ENCODE measurements at places on chromosomes 3 and 15.

- DNase-seq: peak; percentile 33
Measured at GRCh38 chr3:51977446-51978142, 2.7 kb downstream of the ABHD14A start.

DNA sequence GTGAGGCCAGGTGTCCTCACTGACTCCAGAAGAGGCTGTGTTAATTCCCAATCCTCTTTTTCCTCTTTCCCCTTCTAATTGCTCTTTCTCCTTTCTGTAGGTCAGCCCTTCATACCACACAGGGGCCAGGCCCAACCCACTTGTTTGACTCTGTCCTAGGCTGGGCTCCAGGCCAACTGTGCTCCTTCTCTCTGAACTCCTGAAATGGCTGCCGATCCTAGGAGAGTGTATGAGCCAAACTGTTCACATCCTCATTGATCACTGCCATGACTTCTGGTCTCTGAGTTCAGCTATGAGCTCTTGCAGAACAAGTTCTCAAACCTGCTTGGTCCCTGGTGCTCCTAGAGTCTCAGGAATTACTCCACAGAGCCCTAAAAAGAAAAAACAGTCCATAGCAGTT is 145.1 kb downstream of the VGLL4 start:
- DNase-seq: no peak

GRCh38 chr15:77541421-77542181 is 91.1 kb downstream of the LINGO1 start:
- DNase-seq: no peak

- no peak for DNase-seq
Measured at GRCh38 chr3:125062904-125063618, 7.3 kb upstream of the HEG1 start.

DNA sequence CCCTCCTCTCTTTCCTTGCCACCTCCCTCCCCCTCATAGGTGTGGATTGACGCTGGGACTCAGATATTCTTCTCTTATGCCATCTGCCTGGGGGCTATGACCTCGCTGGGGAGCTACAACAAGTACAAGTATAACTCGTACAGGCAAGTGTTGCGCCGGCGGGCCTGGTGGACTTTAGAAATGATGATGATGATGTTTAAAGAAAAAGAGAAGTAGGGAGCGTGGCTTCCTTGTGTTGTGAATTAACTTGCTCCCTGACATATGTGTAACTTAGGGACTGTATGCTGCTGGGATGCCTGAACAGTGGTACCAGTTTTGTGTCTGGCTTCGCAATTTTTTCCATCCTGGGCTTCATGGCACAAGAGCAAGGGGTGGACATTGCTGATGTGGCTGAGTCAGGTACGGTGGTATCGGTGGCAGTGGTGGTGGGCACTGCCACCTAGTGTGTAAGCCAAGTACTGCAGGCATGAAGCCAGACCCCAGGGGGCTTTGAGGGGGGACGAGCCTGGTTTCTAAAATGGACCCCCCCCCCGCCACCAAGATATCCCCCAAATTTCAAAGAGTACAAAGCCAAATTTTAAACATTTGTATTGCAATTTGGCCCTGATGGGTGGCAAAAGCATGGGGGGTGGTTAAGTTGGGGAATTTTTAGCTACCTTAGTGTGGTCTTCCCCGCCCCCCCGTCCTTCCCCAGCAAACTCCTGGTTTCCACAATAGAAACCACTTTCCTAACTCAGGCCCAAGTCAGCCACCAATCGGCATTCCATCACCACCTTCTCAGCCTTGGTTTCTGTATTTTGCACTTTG is 65.6 kb downstream of the SLC6A6 start:
- peak; percentile 42 for DNase-seq

DNA sequence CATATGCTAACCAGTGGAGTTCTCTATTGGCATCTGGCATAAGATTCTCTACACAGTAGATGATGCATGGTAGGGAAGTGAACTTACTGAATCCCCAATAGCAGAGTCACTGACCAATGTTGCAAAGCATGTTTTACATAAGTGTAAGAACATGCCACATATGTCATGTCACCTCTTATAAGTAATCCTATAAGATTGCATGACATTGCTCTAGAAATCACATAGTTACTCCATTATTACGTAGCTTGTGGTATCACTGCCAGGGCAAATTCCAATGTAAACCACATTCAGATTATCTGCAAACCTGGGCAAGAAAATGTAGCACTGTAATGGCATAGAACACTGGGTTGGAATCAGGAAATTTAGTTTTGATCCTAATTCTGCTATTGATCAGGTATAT is 198.2 kb upstream of the UMPS start:
- no peak for DNase-seq

- DNase-seq: no peak
Measured at GRCh38 chr3:117540597-117540996, 831.0 kb downstream of the TUSC7 start.

- DNase-seq: no peak
Measured at GRCh38 chr15:48925714-48926223, 38.0 kb downstream of the SHC4 start.

DNA sequence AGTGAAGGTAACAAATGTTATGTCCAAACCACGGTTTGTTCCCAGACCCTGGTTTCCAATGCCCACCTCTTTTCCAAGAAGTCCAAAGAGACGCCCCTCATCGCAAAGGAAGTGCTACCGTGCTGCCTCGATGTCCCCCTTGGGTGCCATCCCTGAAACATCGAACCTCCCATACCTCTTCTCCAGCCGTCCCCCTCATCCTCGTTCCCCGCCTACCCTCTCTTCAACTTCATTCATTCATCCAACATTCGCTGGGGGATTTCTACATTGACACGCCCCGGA is 467 bp downstream of the TIPIN start:
- DNase-seq: peak; percentile 2

- DNase-seq: no peak
Measured at GRCh38 chr15:55402707-55403106, 5.5 kb downstream of the CCPG1 start.

GRCh38 chr3:154235330-154235729 is 89.0 kb downstream of the DHX36 start:
- DNase-seq: no peak

GRCh38 chr15:35519541-35520149 is 26.3 kb downstream of the DPH6 start:
- DNase-seq: peak; percentile 2

GRCh38 chr3:13584901-13585300 is 36.0 kb downstream of the FBLN2 start:
- no peak for DNase-seq

- peak; percentile 32 for DNase-seq
Measured at GRCh38 chr3:50341537-50341936, 901 bp upstream of the RASSF1 start.

DNA sequence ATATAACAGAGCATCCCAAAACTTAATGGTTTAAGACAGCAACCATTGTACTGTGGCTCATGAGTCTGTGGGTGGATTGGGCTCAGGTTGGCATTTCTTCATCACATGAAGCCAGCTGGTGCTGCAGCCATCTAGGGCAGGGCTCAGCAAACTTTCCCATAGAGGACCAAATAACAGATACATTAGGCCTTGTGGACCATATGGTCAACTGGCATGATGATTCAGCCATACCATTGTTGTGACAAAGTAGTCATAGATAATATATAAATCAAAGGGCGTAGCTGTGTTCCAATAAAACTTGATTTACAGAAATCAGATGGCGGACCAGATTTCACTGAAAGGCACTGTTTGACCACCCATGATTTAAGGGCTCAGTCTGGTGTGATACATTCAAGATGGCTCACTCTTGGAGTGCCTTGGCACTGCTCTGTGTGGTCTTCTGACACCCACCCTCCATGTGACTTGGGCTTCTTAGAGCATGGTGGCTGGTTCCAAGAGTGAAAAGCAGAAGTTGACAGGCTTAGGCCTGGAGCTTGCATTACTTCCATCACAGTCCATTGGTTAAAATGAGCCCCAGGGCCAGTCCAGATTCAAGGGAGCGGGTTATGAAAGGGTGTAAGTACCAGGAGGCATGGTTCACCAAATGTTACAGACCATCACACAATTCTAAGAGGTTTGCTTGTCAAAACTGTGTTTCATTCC is 40.8 kb upstream of the BHLHE40 start:
- DNase-seq: no peak

GRCh38 chr3:53974324-53974723 is 82.7 kb upstream of the SELENOK start:
- no peak for DNase-seq

DNA sequence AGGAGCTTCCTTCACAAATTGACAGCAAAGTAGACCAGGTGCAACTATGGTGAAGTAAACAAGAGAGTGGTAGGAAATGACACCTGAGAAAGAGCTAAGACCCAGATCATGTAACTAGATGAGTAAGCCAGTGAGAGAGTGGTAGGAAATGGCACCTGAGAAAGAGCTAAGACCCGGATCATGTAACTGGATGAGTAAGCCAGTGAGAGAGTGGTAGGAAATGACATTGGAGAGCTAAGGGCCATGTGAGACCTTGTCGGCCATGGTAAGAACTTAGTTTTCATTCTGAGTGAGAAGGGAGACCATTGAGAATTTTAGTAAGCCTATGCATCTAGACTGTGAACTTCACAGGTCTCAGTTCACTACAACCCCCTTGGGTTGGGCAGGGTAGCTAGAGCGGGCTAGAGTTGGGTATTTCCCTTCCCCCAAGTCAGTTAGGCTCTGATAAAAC is 5.4 kb upstream of the SENP7 start:
- peak; percentile 29 for DNase-seq

DNA sequence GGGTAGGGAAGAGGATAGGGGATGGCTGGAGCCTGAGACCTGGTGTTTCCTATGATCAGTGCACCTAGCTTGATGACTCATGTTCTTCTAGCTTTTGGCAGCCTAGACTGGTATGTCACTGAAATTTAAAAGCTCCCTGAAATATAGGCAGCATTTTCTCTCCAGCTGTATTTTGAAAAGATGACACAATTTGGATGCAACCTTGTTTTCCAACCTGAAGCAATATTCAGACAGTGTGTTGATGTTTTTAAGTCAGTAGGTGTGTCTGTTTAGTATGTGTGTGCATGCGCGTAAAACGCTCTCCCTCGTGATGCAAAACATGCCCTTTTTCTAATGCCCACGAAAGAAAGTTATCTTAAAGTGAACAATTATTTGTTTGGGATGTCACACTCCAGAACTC is 58.5 kb downstream of the RPL22L1 start:
- no peak for DNase-seq

- DNase-seq: peak; percentile 42
Measured at GRCh38 chr3:106534206-106534605, 665.4 kb upstream of the CBLB start.

- no peak for DNase-seq
Measured at GRCh38 chr3:161336661-161337060, 34.7 kb downstream of the SPTSSB start.

DNA sequence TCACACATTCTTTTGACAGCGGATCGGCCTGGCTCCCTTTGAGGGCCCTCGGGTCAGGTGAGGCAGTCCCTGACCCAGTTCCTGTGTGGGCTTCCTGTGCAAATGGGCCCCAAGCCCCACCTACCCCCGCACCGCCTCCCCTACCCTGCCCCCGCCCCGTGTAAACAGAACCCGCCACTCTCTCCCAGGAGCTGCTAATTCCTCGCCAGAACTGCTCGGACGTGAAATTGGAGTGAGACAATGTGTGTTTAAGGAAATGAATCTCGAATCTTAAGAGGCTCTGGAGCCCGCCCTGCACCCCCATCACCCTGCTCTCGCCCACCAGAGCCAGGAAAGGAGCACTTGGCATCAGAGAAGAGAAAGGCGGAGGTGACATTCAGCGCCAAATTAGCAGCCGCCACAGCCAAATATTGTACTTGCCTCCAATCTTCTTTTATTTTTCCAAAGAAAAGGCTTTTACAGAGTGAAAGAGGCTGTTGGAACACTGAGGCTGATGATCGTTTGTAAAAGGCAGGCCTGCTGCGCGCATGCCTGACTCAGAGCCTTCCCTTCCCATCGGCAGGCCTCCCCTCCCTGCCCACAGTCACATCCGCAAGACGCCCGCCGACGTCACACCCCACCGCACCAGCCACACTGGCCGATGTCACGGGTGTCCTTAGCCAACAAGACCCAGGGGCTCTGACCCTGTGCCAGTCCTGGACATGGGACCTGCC is 53.1 kb downstream of the CACNA2D2 start:
- DNase-seq: peak; percentile 76

- DNase-seq: no peak
Measured at GRCh38 chr3:99873269-99874102, 55.8 kb downstream of the CMSS1 start.

DNA sequence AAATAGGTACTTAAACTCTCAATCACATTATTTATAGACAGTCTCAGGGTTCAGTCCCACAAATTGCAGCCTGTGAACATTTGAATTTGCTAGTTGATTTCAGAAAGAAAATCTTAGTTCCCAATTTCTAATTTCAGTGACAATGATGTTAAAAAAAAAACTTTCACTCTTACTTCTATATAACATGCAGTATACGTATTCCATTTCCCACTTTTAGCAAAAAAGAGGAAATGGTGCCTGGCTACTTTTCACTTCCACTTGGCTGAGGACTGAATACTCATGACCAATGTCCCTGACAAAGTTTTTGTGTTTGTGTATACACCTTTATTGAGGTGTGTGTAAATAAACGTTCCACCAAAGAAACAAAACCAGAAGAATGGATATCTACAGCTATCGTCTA is 32.1 kb upstream of the XCR1 start:
- DNase-seq: no peak

- no peak for DNase-seq
Measured at GRCh38 chr3:80350771-80351170, 583.0 kb upstream of the ROBO1 start.

- no peak for DNase-seq
Measured at GRCh38 chr3:101859882-101860448, 10.7 kb downstream of the NFKBIZ start.

DNA sequence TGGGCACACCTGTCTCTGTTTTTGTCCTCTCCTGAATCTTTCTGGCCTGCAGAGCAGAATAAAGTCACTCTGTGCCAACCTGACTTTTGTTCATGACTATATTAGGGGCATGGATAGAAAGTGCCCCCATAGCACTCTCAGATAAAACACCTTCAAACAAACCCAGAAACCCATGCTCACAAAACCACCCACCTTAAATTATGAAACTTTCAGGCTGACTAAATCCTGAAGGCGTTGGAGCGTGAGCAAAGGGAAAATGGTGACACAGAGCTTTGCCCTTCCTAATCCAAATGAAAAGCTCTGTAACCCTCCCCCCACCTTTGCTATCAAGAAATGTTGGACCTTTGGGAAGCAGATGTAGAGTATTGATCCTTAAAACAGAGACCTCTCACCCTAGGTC is 138.9 kb downstream of the IGF1R start:
- DNase-seq: no peak
